ENCODE measurements at places on chromosomes 7 and 10. TPM values are rescaled to one million over a fixed set of nuclear protein-coding genes. Genes with fewer than 3 reads are reported as not detected.

DNA sequence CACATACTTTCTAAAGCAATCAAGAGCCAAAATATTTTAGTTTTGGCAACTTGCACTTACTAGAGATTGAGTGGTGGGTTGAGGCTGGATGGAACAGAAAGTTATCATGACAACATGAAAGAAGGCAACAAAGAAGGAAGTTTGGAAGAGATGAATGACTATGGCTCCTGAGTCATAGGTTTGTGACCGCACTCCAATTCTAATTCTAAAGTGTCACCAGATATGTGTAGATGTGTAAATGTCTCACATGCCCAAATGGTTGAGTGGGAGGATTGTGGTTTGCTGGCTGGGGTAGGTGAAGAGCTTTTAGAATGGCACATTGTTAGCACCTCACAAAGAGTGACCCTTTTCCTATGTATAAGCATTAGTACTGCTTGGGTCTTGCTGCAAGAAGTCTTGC, 20.2 kb downstream of the TAS2R16 start:
- no peaks in the 10 kb centered on the region for H3K27me3 ChIP-seq
- no peak overlapping the region for H3K4me3 ChIP-seq
- H3K27ac ChIP-seq, result no peak overlapping the region
- no peaks in the 10 kb centered on the region for H3K4me1 ChIP-seq
- H3K36me3 ChIP-seq, result no peaks in the 10 kb centered on the region
- DNase-seq, result no peak

DNA sequence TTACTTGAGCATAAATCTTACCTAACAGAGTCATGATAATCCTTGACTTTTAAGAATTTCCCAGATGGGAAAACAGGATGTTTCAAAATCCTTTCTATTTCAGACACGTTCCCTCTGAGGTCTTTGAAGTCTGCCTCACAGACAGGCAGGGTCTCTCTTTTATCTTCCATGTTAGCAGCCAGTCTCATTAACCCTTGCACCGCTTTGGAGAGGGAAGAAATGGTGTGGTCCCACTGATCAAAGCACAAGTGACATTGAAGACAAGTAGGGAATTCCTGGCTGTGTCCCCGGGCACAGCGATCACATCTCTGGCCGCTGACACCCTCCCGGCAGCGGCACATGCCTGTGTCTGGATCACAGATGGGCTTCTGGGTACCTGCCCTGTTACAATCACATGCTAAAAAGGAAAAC, 52.7 kb upstream of the LAMB1 start:
- H3K4me3 ChIP-seq, result no peak overlapping the region
- peaks cover 11% of the 10 kb centered on the region for H3K4me1 ChIP-seq
- H3K27me3 ChIP-seq, result no peaks in the 10 kb centered on the region
- no peak for DNase-seq
- no peak overlapping the region for H3K27ac ChIP-seq

DNA sequence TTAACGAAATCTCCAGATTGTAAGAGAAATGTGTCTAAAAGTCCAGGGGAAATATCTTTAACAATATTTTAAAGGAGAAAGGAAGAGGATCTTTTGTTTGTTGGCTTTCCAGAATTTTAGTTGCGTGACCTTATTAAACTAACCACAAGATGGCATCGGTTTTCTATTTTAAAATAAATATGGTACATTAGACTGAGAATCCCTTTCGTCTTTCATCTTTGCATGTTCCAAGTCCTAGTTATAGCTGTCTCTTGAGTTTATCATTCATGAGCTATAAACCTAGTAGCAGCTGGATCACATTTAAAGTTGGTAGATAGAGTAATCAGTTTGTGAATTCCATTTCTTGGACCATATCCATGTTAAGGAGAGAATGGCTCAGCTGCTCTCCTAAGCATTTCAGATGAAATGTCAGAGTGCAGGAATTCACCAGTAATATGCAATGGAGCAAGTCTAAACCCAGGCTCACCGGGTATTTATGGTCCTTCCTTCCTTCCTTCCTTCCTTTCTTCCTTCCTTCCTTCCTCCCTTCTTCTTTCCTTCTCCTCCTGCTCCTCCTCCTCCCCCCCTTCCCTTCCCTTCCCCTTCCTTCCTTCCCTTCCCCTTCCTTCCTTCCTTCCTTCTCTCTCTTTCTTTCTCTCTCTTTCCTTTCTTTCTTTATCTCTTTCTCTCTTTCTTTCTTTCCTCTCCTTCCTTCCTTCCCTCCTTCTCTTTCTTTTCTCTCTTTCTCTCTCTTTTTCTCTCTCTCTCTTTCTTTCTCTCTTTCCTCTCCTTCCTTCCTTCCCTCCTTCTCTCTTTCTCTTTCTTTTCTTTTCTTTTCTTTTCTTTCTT, 57.8 kb upstream of the RAB18 start:
- DNase-seq, result no peak
- no peaks in the 10 kb centered on the region for H3K27me3 ChIP-seq
- H3K4me3 ChIP-seq, result no peak overlapping the region
- H3K27ac ChIP-seq, result no peak overlapping the region
- peaks cover 16% of the 10 kb centered on the region for H3K4me1 ChIP-seq

DNA sequence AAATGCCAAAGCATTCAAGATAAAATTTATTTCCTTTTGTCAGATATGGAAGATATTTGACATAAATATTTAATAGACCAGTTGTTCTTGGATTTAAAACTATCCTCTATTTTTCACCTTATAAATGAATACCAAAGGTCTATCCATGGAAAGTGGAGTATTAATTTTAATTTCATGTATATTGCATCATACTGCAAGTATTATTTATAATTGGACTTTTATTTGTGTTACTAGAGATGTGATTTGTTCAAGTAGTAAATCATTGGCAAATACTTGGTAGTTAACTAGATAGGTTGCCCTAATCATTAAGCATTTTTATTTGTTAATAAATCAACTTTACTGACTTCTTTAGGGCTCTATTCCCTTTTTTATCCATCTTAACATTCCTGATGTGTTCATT, 98.1 kb downstream of the CDC14C start:
- no peak for DNase-seq
- no peak overlapping the region for H3K27ac ChIP-seq
- H3K27me3 ChIP-seq, result no peaks in the 10 kb centered on the region

Gene PRSS2
- not detected for total RNA-seq

Gene MPP7
- total RNA-seq, result 21.2 TPM

Data from thyroid gland (tissue), 4 donors.